ENCODE measurements at places on chromosomes 1 and 21.

GRCh38 chr1:233376382-233377110 is 49.0 kb downstream of the MAP3K21 start:
- DNase-seq: no peak

DNA sequence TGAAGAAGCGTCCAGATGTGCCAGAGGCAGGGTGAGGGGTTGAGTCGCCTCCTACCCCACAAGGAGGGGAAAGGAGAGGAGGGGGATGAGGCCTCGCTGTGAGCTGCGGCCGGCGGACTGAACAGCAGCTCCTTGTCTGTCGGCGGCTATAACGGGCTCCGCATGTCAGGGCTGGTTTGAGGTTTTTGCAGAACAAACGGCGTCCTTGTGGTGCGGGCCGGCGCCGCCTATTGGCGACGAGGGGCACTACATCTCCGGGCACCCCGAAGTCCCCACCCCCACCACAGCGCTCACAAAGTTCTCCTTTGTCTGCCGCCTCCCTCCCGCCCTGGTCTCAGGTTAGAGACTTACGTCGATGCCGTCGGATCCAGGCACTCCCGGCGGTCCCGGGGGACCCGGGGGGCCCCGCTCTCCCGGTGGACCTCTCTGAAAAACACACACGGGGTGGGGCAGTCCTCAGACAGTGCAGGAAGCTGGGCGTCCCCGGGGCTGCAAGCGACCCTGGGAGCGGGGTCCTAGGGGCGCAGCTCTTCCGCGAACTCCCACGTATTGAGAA is 1.8 kb downstream of the COL9A2 start:
- DNase-seq: peak; percentile 77

GRCh38 chr1:72634946-72635345 is 352.6 kb upstream of the NEGR1 start:
- DNase-seq: no peak

DNA sequence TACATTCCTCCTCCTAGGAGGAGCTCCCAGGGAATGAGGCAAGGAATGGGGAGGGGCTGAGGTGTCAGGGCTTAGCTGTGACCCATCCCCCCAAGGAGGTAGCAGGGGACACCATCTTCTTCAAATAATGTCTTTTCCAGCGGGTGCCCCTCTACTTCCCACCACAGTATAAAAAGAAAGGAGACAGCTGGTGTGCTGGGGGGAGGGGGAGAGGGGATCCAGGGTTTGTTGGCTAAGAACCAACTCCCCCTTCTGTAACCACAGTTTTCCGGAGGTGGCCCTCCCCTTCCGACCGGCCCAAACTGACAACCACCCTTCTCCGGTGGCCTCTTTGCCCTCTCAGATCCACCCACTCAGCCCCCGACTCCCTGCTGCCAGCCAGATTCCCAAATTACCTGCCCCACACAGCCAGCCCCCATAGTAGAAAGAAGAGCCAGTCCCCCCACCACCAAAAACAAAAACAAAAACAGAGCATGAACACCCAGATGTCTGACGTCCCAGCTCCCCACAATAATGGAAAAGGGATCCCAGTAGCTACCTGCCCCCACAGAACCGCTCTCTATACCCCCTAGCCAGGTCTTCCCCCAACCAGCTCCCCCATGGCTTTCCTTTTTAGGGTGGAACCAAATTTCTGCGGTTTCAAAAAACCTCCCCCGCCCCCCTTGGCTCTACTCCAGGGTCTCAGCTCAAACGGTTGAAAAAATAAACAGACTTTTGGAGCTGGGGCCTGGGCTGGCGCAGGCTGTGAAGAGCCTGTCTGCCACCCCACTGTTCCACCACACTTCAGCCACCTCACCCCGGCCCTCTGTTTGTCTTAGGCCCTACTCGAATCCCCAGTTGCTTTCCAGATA is 2.1 kb downstream of the ARHGEF2 start:
- no peak for DNase-seq

DNA sequence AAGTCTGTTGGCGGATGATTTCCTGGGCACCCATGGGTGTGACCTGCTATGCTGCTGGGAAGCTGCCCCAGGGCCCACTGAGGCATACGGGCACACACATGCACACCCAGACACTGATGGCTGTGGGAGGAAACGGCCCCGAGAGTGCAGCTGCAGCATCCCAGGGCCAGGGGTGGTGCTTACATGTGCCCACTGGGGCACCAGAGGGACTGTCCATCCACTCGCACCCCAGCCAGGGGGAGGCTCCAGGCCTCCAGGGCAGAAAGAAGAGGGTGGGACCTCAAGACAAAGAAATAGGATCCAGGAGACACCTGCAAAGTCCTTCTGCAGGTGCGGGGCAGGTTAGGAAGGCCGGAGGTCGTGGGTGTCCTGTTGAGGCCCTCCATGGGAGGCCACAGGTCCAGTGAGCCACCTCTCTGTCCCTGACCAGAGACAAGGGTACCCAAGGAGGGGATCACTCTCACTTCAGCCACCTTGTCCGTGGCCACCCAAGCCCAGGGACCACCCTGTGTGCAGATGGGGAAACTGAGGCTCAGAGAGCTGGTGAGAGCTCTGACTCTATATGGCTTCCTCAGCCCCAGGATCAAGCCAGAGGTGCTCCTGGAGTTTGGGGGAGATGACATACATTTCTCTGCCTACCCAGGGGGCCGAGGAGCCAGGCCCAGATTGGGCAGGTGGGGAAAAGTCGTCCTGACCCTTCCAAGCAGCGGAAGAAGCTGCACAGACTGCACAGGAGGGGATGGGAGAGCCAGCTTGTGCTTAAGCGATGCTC is 57.1 kb downstream of the WNT9A start:
- no peak for DNase-seq

DNA sequence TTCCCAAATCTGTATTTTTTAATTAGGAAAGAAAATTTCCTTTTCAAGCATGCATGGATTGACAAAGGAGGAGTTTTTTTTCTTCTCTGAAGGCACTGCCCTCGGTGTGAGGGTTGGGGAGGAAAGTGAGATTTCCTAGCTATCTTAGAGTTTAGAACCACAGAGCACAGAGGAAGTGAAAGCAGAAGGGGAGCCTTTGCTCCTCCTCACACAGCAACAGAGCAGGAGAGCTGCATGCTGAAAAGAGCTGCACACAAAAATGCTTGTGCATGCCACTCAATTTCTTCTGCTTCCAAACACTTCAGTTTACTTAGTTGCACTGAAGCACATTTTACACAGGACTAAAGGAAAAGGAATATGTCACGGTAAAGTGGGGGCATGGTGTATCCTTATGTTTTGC is 308.1 kb downstream of the GPATCH2 start:
- DNase-seq: no peak

- DNase-seq: no peak
Observed at GRCh38 chr1:212235857-212236256, 49.4 kb upstream of the PPP2R5A start.

DNA sequence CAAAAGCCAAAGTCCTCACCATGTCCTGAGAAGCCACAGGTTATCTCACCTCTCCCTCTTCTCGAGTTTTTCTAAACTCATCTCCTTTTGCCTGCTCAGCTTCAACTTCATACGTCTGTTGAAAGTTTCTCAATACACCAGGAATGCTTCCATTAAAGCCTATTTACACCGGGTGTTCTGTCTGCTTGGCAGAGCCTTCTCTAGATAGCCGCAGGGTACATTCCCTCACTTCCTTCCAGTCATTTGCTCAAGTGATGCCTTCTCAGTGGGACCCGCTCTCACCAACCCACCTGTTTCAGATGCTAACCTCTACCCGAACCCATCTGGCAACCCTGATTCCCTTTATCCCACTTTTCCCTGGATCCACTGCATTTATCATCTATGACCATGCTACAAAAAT is 257.0 kb upstream of the ADGRL2 start:
- no peak for DNase-seq

- no peak for DNase-seq
Observed at GRCh38 chr21:29233256-29233546, 65.5 kb upstream of the BACH1 start.

DNA sequence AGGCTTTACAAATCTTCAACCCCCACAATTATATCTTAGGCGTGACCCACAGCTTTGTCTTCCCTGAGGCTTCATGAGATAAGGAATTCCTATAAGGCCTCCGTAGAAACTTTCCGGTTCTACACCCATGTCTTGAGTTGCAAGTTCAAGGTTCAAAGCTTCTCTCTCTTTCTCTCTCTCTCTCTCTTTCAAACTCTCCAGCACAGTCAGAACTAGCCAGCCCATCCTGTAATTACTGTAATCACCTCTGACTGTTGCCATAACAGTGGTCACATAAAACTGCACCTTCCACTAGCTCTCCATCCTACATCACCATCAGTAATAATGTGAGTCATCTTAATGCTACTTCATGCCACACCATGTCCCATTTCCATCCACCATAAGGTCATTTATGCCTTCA is 90.0 kb upstream of the NFASC start:
- no peak for DNase-seq

DNA sequence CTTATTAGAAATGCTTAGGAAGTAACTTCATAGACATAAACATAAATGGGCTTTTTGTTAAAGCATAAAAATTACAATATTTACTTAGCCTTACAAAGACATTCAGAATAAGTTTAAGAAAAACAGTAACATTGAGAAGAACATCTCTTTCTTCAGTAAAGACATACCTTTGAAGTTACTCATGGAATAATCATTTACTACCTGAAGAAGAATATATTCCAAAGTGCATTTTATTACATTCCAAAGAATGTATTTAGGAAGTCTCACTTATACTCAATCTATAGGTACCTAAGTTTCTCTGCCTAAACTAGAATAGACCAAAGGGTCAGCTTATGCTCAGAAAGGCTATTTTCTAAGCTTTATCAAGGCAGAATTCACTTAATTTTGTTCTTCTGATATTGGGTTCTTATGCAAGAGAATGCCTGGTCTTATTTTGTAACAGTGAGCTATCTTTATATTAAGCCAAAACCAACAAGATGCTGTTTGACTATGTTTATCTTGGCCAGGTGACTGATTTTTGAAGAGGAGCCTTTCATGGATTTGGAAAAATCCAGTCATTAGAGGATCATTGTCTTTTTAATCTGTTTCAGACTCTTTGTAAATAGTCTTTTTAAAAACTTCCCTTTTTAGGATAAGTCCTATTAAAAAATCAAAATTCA is 110.1 kb downstream of the OLFML2B start:
- DNase-seq: no peak

- no peak for DNase-seq
Observed at GRCh38 chr1:93490357-93490756, 42.4 kb downstream of the FNBP1L start.

DNA sequence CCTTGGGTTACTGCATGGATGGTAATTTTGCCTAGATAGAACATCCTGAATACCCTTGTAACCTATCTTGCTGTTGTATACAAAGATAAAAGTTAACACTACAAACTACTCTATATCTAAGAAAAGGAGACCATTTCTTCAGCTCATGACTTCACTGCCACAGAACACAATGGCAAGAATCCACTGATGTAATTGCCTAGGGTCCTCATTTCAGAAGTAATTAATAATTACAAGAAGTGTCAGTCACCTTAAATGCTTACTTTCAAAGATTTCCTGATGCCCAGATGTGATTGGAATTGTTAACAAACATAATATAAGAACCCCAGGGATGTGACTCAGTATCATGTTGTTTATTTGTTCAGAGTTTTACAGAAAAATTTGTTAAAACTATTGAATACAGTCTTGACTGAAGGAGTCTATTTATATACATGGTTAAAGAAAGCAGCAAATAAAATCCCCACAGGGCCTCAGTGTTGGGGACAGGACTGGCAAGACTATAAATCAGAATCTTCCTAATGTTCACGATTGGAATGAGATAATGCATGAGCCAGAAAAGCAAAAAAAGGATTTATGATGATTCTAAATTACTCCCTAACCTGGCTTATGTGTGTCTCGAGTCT is 83.9 kb downstream of the CRB1 start:
- no peak for DNase-seq

DNA sequence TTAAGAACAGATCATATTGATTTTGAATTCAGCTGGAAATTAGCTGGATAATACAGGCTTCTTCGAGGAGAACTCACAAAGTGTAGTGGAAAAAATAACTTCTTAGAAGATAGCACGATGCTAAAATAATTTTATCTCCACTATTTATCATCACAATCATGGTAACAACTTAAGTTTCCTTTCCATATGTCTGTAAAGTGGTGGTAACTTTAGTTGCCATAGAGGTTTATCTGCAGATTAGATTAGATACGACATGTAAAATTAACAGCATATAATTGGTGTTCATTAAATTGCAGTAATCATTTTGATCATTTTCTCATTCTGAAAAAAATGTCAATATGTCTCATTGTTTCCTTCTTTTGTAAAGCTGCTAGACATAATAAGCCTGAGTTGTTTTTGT is 921.5 kb downstream of the KCNT2 start:
- DNase-seq: no peak

DNA sequence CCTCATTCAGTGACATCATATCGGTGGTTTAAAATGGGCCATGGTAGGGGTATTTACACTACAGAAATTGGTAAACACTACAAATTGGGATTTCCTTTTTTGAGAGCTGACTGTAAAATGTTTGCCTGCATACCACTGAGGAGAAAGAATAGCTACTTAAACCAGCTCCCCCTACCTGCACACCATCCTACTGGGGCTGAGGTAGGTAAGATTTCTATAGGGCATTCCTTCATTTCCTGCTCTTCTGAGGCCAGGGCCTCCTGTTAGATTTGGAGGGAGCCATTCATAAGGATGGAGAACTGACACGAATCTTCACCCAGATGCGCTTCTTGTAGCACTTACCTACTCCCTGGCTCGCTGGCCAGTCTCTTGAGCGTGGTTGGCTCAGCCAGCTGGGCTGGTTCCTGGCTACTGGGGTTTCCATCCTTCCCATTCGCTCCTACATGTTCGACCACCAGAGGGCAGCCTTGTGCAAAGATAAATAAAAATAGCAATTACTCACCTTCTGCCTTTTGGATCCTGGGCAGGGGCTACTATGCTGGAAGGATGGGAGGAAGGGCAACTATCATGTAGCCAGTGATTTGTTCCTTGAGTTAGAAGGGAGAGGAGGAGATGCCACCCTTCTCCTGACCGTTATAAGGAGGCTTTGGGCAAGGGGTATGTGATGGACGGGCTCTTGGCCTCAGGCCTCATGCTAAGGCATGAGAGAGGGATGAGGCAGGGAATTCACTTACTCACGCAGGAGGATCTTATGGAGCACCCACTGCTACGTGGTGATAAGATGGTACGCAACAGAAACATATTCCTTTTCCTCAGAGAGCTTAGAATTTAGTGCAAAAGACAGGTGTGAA is 10.7 kb downstream of the OPTC start:
- peak; percentile 63 for DNase-seq

DNA sequence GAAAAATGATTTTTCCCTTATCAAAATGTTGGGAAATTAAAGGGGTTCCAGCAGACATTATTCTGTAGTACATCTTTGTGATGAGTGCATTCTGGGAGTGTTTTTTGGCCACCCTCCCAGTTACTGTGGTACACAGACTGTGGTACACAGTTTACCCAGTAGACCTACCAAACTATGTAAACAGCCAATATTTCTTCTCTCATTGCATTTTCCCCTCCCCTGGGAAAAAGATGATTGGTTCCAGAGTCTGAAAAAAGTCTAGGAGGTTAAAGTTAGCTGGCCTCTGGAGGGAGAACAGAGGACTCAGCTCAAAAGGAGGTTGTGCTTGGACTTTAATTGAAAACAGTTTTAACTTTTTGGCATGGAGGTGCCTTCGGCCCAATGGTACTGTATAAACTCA is 42.5 kb downstream of the PGM1 start:
- no peak for DNase-seq

- DNase-seq: no peak
Observed at GRCh38 chr21:45022736-45023135, 51.6 kb upstream of the ADARB1 start.

All from left renal pelvis (tissue), 4 donors.